ENCODE measurements at places on chromosomes 2 and 18.

DNA sequence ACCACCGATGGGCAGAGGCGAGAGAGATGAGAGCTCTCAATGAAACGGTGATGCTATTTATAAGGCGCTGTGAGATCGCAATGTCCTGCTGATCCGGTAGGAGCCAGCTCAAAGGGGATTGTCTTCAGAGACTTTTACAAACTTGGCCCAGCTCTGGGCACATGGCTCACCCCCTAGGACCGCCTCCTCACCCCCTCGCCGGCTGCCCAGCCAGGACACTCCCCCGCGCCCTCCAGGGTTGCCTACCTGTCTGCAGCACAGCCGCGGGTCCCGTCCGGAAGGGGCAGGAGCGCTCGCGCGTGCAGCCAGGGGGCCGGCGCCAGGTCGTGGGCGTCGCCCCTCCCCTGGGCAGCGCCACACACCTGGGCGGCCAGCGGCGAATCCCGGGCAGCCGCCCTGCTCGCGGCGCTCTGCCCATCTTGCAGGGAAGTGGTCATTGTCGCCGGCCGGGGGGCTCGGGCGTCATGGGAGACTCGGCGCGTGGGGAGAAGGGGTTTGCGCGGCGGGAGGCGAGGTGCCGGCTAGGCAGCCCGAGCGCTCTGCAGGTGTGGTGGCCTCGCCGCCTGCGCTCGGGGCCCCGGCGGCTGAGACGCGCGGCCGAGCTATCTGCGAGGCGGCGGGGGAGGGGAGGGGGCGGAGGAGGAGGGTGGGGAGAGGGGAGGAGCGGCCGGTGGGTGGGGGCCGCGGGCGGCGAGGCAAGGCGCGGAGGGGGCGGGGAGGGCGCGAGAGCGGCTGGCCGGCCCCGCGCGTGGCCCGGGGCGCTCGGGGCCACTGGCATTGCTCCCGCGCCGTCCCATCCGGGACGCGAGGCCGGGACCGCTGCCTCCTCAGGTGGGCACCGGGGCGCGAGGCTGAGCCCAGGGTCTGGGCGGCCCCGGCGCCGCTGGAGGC is at the start of gene GRB14:
TSS of gene GRB14 (minus strand) at position 610 of the 891 bp plus-strand sequence. CDS start at position 437, 173 bp downstream.
- DNase-seq, result no peak

- no peak for DNase-seq
These were observed 288.3 kb upstream of the TCF4 start for GRCh38 chr18:55876254-55876653.

DNA sequence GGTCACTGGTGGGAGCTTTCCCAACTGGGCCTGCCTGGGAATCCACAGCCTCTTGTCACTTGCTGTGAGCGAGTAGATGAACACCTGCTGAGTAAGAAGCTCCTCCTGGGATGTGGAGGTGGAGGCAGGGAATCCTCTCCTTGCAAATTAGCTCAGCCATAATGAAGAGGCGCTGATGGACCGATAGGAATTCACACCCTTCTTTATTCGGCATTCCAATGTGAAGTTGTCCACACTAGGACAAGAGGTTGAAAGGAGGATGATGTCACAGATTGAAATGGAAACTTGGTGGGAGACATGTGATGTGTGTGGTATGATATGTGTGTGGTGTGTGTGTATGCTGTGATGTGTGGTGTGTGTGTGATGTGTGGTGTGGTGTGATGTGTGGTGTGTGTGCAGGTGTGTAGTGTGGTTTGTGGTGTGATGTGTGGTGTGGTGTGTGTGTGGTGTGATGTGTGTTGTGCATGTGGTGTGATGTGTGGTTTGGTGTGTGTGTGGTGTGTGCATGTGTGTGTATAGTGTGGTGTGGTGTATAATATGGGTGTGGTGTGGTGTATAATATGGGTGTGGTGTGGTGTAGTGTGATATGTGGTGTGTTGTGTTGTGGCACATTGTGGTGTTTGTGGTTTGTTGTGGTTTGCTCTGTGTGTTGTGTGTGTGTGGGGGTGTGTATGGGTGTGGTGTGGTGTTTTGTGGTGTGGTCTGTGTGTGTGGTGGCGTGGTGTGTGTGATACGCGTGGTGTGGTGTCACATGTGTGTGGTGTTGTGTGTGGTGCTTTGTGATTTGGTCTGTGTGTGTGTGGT is 216.4 kb downstream of the BCL2 start:
- DNase-seq, result no peak

GRCh38 chr2:165401285-165401852 is 68.1 kb upstream of the CSRNP3 start:
- DNase-seq, result peak; percentile 58

- DNase-seq, result no peak
These were observed 44.0 kb downstream of the MRPL35 start for GRCh38 chr2:86243272-86243671.

- no peak for DNase-seq
These were observed 147.0 kb downstream of the GCA start for GRCh38 chr2:162490761-162491470.

GRCh38 chr18:23568281-23569138 is 17.8 kb downstream of the NPC1 start:
- no peak for DNase-seq

- DNase-seq, result no peak
These were observed 45.9 kb upstream of the ATP5MC3 start for GRCh38 chr2:175227393-175227792.

DNA sequence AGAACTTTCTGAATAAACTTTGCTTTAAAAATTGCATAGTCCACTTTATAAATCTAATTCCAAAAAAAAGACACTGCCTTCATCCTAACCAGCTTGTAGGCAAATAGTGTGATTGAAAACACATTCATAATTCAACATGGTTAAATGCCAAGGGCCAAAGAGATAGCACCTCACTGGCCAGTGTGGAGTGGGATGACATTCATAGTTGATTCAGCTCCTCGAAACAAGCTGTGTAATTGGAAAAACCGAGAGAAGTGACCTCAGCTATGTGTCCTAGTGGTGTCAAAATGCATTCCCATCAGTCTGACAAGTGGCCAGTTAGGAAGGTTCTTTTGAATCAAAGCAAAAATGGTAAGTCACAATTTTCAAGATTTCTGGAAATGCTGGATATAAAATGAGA is 1068.5 kb upstream of the CELF4 start:
- DNase-seq, result no peak

DNA sequence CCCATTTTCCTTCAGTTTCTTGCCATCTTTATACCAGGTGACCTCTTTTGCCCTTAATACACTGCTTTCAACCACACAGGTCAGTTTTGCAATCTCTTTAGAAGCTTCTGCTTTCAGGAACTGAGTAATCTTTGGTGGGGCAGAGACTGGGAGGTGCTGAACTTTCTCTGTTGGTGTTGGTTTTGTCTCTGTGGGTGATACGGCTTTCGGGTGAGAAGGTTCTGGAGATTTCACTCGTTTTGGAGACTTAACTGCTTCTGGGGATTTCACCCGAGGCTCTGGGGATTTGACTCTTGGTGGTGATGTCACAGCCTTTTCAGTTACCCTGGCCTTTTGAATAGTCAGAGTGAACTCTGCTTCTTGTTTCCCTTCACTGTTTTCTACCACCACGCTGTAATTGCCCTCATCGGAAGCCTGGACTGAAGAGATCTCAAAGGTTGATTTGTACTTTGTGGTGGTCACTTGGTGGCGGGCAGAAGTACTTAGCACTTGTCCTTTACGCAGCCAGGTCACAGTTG is 50.4 kb downstream of the PLEKHA3 start:
- DNase-seq, result no peak

- DNase-seq, result no peak
These were observed 18.1 kb downstream of the TGFA start for GRCh38 chr2:70535573-70535972.

GRCh38 chr18:51339856-51340255 is 142.4 kb upstream of the MEX3C start:
- DNase-seq, result no peak

DNA sequence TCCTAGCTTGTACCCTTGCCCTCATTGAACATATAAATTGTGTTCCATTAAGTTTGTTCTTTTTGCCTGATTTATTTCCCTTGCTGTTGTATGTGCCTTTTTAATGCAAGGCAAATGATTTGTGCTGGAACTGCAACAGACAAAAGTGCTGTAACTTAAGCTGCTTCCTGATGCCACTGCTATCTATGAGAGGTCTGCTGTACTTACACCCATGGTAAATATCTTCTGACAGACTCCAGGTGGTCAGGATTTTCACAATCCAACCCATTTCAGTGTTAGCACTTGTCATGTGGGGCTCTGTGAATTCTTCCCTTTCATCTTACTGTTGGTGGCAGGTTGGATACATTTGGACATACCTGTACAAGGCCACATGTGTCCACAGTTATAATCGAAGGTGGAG is 63.5 kb downstream of the ARHGAP15 start:
- no peak for DNase-seq

GRCh38 chr18:62399781-62400308 is 74.7 kb downstream of the TNFRSF11A start:
- peak; percentile 16 for DNase-seq

DNA sequence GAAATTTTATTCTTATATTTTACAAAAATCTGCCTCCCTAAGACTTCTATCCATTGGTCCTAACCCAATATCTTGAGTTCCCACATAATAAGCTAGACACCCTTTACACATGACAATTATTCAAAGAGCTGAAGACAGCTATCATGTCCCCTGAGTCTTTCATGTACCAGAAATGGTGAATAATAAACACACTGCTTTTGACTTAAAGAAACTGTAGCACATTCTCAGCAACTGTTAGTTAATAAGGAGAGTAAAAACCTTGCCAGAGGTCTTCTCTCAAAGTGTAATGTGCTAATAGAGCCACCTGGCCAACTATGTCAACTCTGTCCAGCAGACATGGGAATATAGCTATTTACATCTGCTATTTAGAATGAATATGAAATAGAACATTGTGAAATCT is 109.7 kb upstream of the ARL5A start:
- DNase-seq, result no peak

DNA sequence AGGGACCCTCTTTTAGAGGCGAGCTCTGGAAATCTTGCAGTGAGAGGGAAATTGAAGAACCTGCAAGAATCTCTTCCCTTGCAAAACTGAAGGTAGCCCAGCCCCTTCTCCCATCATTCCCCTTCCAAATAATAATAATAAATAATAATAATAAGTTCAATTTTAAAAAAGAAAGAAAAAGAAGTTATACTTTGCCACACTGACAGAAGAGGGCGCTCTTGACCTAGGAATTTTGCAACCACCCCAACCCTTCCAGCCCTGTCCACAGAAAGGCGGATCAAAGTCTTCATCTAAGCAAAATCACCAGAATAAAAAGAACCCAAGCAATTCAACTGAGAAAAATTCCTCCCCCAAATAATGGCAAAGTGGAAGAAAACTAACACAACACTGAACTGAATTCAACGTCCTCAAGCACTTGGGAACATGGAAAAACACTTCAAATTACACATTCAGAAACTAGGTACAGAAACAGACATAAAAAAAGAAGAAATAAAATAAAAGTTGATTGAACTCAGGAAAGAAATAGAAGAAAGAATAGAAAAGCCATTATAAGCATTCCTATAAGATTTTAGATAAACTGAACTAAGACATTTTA is 98.9 kb upstream of the GLS start:
- DNase-seq, result no peak

DNA sequence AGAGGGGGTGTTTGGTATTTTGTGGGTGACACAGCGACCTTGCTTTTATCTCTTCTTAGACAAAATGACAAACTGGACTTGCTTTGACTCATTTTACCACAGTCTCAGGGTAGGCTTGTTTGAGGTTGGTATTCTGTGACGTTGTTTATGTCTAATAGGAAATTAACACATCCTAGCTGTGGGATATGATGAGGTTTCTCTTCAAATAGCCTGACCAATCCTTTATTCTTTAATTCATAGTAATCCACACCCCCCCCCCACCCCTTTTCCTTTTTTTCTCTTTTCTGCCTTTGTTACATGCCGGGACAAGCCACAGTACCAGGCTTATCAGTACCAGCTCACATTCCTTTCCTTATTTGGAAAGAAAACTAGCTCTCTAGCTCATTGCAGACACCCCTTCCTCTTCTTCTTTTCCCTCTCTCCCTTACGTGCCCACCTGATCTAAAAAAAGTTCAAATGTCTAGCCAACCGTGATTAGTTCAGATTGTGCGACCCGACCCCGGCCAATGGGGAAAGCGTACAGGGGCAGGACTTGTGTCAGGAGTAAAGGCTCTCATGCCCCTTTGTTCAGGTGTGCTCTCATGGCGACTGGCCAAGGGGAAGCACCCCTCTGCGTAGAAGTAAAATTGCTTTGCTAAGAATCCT is 52.2 kb upstream of the PTPRM start:
- no peak for DNase-seq

- no peak for DNase-seq
These were observed 57.4 kb upstream of the EPAS1 start for GRCh38 chr2:46239847-46240181.

- no peak for DNase-seq
These were observed 50.8 kb downstream of the PTPRM start for GRCh38 chr18:7617738-7618422.

DNA sequence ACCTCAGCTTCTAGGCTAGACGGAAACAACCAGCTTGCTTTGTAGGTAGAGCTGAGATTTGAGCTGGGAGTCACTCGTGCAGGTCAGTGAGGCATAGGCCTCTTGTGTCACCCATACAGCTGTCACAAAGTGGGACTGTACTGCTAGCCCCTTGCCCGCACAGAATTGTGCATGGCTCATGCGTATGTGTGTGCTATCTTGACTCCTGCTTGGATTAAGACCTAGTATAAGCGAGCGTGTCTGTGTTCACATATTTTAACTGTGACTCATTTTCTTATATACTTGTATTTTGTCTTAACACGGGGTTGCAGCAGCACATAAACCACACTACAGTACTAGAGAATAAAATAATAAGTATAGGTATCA is 20.1 kb downstream of the CEP68 start:
- no peak for DNase-seq
